ENCODE measurements at places on chromosomes 13 and 19.

- DNase-seq, result no peak
Observed at GRCh38 chr19:43430142-43430710, 15.5 kb downstream of the TEX101 start.

DNA sequence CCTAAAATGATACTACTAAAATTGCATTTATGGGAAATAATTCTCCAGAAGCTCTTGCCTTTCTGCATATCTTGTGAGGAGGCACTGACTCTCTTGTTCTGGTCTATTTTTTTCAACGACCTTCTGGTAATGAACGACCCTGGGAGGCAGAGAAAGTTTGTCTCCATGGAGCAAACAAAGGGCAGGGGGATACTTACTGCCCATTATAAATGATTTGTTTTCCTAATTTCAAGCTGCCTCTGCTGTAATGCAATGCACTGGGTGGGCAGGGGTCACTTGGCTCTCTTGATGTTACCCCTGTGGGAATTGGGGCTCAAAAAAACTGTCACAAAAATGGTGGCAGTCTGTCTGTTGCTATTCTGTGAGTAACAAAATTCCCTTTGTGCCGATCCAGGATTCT lies 643.2 kb downstream of the LIG4 start:
- DNase-seq, result no peak

- DNase-seq, result no peak
Observed at GRCh38 chr13:110004814-110005213, 218.4 kb upstream of the IRS2 start.

DNA sequence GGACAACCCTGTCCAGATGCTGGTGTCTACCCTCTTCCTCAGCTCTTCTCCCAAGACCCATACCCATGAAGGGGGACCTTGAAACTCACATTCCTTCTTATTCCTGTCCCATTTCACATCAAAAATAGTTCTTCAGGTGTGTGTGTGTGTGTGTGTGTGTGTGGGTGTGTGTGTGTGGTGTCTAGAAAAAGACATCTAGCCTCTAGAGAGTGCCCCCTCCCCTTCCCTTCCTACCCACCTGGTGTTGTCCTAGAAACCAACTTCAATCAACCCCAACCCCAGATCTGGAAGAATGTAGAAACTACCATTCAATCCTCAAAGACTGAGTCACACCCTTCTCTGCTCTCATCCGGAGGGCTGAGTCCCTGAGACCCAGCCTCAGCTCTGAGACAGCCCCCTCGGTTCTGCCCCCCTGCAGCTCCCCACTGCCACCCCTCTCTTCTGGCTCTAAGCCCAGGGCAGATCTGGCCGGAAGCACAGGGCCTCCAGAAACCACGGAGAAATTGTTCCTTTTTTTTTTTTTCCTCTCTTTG lies 3.5 kb downstream of the KCNN4 start:
- peak; percentile 36 for DNase-seq

DNA sequence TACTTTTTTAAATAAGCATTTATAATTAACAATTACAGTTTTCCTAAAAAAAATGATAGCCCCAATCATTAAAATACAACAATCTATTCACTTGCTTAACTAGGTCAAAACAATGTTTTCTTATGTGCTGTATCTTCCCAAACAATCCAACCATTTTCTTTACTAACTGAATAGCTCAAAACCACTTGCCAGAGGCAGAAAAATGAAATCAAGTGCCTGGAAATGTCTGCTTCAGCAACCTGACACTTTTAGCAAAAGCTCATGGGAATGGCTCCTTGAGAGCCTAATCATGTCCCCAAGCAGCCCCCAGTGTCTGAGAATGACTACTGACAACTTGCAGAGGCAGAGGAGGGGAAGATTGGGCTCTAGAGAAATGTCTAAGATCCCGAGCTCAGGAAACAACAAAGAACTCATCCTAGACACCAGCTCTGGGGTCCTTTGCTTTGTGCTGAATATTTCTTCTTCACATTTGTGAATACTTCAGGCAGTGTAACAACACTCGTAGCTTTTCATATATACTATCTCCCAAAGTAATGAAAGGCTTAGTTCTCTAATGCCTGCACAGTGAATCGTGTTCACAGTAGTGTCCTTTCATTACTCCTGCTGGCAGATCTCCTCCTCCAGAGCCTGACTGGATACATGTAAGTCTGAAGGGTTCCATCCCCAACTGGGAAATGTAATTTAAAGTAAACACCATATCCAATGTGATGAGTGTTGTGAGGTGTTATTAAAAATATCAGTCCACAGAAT lies 280.0 kb downstream of the LHFPL6 start:
- DNase-seq, result no peak

DNA sequence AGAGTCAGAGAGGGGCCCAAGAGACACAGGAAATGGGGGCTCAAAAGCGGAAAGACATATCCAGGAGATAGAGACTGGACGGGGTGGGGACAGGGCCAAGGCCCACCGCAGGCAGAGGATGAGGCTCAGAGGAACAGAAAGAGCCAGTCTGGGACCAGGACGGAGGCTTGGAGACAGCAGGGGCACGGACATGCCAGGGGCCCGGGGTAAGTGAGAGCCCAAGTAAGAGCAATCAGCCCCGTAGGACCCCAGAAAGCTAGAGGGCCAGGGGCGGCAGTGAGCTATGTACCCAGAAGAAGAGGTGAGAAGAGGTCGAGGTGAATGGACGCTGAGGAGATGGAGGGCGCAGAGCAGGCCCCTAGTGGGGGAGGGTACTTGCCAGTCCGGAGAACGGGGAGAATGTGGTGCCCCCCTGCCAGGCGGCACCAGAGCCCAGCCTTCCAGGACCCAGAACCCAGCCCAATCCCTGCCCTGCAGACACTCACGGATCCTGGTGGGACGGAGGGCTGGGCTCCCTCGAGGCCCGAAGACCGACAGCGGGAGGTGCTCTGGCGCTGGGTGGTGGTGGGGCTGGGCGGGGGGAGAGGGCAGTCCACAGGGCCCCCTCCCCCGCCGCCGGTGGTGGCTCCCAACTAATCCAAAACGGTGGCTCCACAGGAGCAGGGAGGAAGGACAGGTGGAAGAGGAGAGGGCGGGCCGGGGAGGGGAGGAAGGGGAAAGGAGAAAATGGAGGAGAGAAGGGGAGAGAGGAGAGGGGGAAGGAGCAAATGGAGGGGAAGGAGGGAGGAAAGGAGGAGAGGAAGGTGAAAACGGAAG lies 1.0 kb downstream of the GRIK5 start:
- no peak for DNase-seq

- no peak for DNase-seq
Observed at GRCh38 chr19:19571071-19571786, 33.2 kb downstream of the CILP2 start.

DNA sequence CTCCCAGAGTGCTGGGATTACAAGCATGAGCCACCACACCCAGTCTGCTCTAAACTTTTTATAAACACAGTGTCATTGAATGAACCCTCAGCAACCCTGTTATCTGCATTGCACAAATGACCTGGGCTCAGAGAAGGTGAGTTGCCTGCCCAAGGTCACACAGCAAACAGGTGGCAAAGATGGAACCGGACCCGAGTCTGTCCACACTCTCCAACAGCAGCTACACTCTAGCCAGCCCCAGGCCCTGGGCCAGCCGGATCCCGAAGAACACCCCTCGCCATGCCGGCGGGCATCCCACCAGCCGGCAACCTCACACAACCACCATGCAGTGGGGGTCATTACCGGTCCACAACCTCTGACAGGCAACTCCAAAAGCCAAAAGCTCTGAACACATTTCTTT lies 14.5 kb downstream of the ERCC2 start:
- no peak for DNase-seq

GRCh38 chr19:19488875-19489690 lies 26.3 kb downstream of the TSSK6 start:
- DNase-seq, result peak; percentile 92

GRCh38 chr13:42041684-42042035 lies 6.8 kb upstream of the DGKH start:
- no peak for DNase-seq

DNA sequence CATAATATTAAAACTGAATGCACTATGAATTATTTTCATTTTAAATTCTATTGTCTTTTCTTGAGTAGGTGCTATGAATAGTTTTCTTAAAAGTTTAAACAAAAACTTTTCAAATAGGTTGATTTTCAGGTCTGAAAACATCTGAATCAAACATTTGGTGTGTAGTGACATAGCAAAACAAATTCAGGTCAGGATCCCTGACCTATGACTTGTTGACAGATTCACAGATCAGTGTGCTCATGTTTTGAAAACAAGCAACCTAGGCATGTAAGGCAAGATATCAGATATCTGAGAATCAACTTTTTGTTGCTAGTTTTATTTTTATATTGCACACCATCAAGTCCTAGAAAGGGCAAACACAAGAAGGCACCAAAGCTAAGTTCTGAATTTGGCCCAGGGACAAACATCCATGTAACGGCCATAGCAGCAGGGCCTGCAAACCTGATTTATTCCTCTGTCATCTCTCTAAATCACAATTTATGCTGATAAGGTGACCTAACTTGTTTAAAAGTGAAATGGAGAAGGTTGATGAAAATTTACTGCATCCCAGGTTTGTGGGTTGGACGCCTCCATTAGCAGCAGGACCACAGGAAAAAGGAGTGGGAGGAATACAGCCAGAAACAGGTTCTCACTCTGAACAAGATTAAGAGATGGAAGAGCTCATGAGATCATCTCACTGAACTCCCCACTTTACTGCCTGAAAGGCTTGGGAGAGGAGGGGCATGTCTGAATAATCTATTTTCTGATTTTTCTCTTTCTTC lies 337.7 kb downstream of the KCNRG start:
- no peak for DNase-seq

DNA sequence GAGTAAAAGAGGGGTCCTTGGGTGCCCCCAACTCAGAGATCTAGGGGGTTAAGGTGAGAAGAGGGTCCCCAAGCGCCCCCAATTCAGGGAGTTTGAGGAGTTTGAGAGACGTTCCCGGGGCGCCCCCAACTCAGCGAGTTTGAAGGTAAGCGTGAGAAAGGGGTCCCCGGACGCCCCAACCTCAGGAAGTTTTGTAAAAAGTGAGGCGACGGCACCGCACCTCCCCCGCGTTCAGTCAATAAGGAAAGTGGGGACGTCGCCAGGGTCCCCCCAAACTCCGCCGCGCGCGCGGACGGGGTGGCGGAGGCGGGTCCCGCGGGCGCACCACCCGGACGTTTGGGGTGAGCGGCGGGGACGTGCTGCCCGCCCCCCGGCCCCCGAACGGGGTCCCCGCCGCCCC lies 353 bp downstream of the RFX2 start:
- DNase-seq, result no peak

DNA sequence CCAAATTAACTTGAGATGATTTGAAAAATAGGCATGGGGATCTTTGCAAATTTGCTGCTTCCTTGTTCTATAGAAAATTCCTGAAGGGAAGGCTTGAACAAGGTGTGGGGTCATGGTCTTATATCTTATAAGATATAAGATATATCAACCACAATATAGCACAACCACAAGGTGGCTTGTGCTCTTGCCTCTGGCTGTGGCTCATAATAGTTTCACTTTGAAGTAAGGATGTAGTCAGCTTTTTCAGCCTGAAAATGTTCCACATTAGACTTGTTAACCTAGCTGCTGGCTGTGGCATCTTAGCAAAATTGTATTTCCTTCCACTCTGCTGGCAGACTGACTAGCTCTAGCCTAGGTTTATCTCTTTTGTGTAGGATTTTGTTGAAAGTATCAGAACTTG lies 169.7 kb downstream of the KLF5 start:
- peak; percentile 2 for DNase-seq

DNA sequence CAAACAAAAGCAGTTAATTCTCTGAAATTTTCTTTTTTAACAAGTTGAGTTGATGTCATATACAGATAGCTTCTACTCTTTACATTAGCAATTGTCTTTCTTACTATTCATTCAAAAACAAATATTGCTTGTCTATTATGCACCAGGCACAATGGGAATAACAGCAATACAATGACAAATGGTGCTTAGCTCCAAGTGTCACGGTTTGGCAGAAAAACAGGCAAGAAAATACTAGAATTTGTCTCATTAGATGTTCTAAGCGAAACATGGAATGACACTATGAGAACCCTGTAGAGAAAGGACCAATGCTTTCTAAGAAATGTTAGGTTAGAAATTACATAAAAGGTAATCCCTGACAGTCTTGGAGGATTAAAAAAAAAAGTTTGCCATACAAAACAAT lies 187.6 kb downstream of the PCDH9 start:
- DNase-seq, result no peak

DNA sequence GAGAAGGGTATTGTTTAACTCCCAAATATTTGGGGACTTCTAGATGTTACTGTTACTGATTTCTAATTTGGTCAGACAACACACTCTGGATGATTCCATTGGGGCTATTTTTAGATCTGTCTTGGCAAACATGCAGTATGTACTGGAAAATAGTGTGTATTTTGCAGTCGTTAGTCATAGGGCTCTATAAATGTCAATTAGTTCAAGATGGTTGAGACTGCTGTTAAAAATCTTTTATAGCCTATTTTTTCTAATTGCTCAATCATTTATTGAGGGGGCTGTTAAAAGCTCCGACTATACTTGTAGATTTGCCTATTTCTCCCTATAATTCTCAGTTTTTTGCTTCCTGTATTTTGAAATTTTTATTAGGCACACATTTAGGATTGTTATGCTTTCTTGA lies 31.4 kb downstream of the PPP5C start:
- no peak for DNase-seq

DNA sequence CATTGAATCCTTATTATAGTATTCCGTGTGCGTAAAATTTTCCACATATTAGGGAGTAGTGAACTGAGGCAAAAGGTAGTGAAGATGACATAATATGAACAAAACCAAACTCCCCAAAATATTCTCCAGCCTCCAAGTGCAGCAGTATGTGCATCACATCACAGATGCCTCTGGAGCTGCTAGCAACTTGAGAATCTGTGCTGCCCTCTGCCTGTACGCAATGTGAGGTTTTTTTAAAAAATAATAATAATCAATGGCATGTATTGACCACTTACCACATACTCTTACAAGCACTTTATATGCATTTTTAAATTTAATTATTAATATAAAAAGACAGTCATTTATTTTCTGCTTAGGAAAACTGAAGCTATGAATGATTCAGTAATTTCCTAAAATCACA lies 583.0 kb upstream of the SPRY2 start:
- no peak for DNase-seq

GRCh38 chr13:74145249-74145975 lies 11.2 kb upstream of the KLF12 start:
- DNase-seq, result no peak

- no peak for DNase-seq
Observed at GRCh38 chr13:69755101-69755500, 352.5 kb upstream of the ATXN8OS start.

DNA sequence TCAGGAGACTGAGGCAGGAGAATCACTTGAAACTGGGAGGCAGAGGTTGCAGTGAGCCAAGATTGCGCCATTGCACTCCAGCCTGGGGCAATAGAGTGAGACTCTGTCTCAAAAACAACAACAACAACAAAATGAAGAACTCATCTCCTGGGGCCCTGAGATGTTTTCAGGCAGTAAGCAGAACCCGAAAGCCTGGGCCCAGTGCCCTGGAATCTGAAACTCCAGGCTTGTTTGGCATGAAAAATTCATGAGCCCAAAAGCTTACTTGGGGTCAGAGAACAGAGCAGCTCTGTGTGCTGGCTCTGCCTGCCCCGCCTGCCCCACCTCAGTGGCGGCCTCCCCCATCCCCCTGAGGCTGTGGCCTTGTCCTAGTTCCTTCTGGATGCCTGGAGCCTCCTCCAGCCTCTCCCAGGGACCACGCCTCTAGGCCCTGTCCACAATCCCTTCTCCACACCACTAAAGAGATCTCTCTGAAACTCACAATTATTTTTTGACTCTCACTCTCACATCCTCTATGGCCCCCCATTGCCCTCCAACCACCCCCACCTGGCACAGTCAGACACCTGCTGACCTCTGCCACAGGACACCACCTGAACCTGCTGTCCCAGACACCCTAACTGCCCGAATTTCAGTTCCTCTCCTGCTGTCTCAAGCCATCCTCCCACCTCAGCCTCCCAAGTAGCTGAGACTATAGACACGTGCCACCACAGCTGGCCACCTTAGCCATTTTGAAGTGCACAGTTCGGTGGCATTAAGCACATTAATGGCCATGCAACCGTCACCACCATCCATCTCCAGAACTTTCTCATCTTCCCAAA lies 6.9 kb upstream of the AP1M2 start:
- DNase-seq, result no peak

All from T-cell (primary cell).